ENCODE measurements at places on chromosomes 13 and 19. TPM values are rescaled to one million over a fixed set of nuclear protein-coding genes. Genes with fewer than 3 reads are reported as not detected.

GRCh38 chr19:613732-614567, 19.4 kb downstream of the POLRMT start:
- no peak for DNase-seq

DNA sequence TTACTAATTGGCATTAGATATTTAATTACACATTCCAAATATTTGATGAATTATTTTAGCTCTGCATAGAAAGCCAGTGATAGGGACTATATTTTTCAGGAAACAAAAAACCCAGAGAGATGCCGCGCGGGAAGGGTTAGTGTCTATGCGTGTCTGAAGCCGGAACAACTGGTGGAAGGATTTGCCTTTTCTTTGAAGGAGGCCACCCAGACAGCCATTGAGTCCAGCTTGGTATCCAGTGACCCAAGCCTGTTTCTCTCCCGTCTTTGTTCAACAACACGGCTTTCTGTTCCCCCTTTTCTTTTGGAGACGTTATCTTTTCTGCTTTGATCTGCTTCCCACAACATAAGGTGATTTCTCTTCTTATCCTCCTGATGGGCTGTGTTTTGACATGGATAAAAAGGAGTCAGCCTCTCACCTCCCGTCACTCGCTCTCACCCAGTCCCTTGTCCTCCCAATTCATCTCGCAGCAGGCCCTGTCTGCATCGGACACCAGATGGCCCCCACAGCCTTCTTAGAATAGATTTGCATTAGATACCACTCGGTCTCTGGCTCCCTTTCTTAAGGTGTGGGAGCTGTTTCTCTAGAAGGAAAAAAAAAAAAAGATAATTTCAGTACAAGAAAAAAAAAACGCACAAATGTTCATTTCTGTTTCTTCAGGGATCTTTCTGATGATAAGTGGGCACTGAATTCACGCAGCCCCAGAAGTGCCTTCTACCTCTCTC, 361.8 kb downstream of the ZNF536 start:
- DNase-seq, result no peak

GRCh38 chr19:29263305-29264135, 50.6 kb upstream of the UQCRFS1 start:
- DNase-seq, result peak; percentile 37

DNA sequence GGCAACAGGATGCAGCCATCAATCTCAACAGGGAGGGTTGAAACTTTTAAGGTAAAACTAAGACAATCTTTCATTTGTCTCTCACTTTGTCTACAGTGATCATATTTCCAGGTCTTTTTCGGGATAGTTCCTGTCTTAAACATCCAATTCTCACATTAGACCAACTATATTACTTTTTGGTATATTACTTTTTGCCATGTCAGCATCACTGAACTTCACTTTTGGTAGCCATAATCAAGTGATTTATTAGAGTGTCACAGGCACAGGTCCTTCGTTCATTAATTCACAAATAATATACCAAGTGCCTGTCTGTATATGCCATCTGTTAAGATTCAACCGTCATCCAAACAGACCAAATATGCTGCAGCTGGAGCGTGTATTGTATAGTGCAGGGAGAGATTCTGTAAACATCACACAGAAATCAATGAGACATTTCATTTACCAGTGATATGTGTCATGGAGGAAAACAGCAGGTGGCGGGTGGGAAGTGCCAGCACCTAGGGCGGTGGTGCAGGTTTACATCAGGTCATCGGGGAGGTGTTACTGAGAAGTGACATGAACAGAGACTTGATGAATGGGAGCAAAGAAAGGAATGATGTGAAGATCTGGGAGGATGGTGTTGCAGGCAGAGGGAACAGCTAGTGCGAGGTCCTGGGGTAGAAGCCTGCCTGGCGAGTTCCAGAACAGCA, 24.9 kb downstream of the ARHGEF7 start:
- DNase-seq, result no peak

DNA sequence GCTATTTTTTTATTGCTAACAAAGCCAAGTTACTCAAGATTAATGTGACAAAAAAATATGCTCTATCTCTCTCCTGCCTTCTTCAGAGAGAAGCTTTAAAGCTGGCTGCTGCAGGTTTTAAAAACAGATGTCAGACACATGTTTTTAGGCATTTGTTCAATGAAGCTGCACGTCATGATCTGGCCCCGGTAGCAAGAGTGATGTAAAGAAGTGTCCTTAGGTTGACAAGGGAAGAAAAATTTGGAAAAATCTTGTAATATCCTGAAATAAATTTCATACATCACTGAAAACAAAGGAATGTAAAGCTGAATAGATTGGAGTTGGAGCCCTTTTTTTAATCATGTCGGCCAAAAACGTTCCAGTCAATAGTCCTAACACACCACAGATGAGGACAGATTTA, 531.4 kb upstream of the NBEA start:
- no peak for DNase-seq

GRCh38 chr19:21587117-21587461, 81.7 kb downstream of the ZNF429 start:
- DNase-seq, result no peak

GRCh38 chr13:47258384-47258783, 361.5 kb upstream of the HTR2A start:
- DNase-seq, result no peak

- no peak for DNase-seq
Measured at GRCh38 chr13:31905961-31906360, 125.6 kb upstream of the FRY start.

DNA sequence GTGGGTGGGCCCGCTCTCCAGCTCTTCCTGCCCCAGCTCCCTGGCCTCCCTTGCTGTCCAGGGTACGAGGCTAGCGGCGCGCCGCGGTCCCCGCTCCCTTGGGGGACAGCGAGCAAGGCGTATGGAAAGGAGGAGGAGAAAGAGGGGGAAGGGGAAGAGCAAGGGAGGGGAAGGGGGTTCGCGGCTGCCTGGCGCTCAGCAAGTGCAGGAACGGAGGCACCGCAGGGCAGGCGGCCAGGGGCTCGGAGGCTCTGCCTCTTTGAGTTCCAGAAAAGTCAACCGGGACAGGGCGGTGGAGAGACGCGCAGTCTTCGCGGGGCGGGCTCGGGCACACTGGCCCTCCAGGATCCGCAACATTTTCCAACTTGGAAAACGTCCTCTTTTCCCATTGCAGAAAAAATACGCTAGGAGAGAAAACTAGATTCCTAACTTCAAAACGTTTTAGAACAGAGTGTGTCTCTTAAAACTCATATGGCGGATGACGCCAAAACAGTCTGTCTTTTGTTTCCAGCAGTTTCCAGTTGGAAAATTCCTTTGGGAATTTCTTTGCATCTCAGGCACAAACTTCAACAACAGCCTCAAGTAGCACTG, 23.1 kb upstream of the TNFRSF19 start:
- DNase-seq, result peak; percentile 3

GRCh38 chr19:46514589-46515289, 19.1 kb upstream of the PNMA8B start:
- DNase-seq, result no peak

DNA sequence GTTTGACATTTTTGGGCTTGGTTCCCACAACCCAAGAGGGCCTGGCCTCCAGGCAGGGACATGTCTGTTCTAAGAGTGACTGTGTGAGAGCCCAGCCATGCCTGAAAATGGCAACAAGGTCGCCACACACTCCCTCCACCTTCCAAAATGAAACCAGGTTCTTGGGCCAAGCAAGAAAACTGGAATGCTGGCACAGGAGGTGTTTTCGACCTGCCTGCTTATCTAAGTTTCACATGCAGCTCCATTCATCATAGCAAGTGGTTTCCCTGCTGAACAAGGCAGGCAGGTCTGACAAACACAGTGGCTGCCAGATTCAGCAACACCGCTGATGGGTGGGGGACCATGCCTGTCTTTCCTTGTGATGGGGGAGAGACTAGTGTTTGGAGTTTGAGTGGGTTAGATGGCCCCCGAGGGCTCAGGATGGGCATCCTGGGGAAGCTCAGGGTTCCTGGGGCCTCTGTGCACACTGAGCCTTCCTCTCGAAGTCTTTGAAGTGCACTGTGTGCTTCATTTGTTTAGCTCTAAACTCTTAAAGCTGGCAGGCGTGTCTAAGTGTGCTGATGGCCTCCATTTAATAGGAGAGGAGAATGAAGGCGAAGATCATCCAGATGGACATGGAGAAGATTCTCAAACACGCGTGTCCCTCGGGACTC, 17.9 kb upstream of the GAS6 start:
- DNase-seq, result peak; percentile 60

DNA sequence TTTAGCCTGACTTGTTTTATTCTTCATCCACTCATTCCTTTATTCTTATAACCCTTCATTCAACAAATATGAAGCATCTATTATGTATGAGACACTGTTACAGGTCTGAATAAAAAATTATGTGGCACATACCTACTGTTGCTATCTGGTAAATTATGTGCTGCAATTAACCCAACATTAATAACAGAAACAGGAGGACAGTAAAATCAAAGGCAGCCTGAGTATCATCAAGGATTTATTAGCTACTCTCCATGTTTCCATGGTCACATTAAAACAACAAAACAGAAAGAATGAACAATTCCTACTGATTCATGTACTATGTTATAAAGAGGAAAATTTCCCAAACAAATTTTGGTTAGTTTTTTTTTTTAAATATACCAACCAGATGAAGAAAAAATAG, 43.9 kb downstream of the RAP2A start:
- no peak for DNase-seq

Gene TMEM143
- total RNA-seq, result 1.9 TPM

Gene OXGR1
- not detected for total RNA-seq

Gene ELAVL3
- not detected for total RNA-seq

Gene ACP5
- 8.8 TPM for total RNA-seq

Gene ZNF415
- 1.9 TPM for total RNA-seq

Gene DAND5
- 0.09 TPM for total RNA-seq

Gene DMKN
- total RNA-seq, result 0.34 TPM

Gene PALM
- total RNA-seq, result 109 TPM

Gene GRWD1
- total RNA-seq, result 57.9 TPM

Gene FSD1
- total RNA-seq, result 11.0 TPM

Gene LILRB4
- not detected for total RNA-seq

Gene ATP11A
- 32.0 TPM for total RNA-seq

Data from dermis blood vessel endothelial cell (primary cell).